NCI-H1048 (cell line): ENCODE measurements at places on chromosomes 5 and 9.

DNA sequence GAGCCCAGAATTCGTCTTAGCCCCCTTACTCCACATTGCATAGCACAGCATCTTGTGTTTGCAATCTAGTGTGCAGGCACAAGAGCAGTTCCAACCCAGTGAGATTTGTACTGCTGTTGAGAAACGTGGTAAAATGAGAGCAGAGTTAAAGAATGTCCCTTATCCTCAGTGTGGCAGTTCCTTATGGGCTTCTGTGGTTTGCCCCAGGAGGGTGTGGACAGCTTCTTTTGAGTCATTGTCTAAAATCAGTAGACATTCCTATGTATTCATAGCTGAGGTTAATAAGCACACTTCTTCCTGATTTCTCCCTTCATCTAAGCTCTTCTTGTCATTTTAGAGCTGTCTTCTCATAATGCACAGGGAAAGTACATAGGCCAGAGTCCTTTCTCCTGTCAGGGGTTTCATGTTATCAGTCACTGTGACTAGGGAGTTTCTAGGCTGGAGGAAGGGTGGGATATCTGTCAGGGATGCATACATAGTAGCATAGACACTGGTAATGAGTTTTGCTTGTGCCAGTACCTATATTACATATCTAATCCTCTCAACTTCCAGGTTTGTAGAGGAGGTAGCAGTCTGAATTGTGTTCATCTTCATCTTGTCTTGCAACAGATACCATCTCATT, 2.0 kb upstream of the CAVIN4 start:
- no peak for DNase-seq

DNA sequence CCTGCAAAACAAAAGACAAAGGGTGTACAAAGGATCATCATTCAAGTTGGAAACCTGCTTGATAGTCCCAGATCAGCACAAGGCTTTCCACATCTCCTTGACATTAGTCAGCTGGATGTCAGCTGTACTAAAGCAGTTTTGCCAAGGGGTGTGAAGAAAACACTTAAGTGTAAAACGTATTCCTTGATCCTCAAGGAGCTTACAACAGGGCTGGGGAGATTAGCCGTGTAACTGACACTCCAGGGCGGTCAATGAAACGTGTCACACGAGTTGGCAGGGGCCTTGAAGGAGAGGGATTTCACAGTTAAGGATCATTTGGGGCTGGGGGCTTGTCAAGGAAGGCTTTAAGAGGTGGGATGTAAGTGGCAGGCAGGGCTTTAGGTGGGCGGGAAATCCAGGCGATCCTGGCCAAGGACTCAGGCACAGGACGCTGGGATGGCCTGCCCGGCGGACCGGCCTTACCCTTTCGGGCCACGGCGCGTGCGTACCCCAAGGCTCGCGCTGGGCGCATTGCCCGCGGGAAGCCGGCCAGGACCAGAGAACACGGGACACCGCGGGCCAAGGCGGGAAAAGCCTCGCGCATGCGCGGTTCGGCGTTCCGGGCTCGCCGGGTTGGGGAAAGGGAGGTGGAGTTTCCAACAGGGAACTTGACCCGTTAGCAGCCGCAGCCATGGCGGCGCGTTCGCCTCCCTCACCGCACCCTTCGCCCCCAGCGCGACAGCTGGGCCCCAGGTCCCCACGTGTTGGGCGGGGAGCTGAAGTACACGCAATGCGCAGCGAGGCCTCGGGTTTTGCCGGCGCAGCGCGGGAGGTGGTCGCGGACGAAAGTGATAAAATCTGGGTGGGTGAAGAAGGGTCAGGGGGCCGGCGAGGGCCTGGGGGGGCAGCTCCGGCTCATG, at the start of gene CNTLN:
Gene CNTLN (plus strand): TSS at position 645 of the 899 bp plus-strand sequence. CDS start 26 bp downstream, at position 671.
- peak; percentile 82 for DNase-seq

- DNase-seq, result no peak
These were observed 834.2 kb upstream of the DMAC1 start for GRCh38 chr9:8633784-8634183.

DNA sequence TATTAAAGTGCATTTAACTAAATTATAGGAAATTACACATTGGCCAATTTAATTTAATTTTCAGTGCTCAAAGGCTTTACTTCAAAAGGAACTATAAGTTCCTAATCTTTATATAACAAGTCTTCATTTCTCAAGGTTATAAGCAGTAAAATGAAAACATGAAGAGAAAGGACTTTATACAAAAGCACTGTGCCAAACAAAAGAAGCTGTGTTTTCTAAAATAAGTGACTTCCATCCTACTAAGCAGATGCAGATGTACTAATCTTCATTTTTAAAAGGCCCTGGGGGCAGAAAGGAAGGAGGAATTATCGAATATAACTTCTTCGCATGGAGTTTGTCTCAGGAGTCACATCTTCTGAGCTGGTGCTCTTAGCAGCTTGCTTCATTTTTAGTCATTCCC, 81.4 kb downstream of the SHC3 start:
- DNase-seq, result no peak

GRCh38 chr9:105385381-105385985, 62.4 kb upstream of the FSD1L start:
- no peak for DNase-seq

GRCh38 chr9:97503862-97504210, 2.4 kb downstream of the TMOD1 start:
- DNase-seq, result no peak

DNA sequence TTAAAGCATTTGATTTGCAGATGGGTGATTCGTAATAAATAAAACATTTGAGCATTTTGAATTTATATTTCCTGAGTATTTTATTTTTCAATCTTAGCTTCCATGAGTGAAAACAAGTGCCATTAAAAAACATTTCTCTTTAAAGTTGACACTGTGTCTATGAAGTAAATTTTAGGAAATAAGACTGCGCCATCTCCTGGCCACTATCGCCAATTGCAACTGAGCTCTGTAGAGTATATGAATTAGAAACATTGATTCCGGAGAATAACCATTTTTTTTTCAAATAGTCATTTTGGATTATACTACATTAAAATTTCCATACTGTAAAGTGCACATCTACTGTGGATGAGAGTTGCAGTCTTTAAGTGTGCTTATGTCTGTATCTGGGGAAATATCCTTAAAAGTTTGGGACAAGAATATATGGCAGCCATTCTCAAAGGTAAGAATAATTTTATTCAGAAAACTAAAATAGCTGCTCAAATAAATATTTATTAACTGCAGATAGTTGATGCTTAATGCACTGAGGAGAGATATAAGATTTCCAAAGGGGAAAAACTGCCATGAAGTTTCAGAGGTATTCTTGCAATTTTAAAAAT, 5.9 kb downstream of the DMRTA1 start:
- DNase-seq, result peak; percentile 40

GRCh38 chr5:64557911-64558310, 52.1 kb downstream of the RGS7BP start:
- DNase-seq, result no peak

GRCh38 chr9:98707166-98708102, 1.3 kb downstream of the GABBR2 start:
- no peak for DNase-seq

DNA sequence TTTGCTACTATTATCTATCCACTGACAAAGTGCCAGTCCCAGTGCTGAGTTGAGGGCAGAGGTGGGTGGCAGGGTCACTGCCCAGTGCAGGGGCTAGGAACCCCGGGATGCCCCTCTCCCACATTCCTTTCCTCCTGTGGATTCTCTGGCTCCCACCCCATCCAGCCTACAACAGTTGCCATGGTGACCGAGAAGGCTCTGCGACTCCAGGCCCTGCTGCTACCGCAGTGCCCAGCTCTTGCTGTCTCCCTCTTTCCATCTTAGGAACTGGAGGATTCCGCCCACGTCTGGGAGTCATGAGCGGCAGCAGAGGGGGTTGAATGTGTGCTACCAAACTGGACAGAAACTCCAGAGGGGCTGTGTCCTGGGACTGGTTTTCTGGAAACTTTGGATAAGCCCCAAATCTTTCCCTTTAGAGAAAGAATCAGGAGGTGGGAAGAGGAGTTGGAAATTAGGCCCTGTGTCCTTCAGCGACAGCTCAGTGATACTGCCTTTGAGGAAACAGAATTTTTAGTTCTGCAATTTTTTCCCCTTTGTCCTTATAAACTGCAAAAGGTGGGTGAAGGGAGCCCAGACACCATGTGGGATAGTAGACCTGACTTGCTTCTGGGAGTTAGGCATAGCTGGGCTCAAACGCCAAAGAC, 20.7 kb upstream of the C5orf47 start:
- no peak for DNase-seq

DNA sequence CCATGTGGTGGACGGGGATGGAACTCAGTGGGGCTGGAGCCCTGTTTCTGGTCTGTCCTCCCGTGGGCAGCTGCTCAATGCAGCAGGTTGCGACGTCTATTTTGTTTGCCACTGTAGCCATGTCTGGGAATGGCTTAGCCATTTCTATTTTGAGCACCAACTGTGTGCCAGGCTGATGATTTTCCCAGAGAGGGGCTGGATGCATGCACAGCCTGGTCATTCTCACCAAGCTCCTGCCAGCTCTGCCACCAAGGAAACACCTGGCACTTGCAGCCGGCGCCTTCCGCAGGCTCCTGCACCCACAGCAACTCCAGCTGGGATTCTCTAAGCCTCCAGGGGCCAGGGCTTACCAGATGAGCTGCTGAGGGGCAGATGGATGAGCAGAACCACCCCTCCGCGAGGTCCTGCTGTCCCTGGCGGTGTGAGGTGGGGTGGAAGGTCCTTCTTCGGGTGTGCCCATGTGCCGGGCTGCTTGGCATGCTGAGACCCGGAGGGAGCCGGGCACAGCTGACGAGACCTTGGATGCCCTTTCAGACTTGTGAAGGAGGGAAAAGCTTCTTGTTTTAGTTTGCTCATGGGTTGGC, 151.2 kb downstream of the RXRA start:
- DNase-seq, result no peak

GRCh38 chr5:151093476-151093889, 12.6 kb upstream of the TNIP1 start:
- DNase-seq, result no peak

- DNase-seq, result no peak
These were observed 92.8 kb upstream of the LRRTM2 start for GRCh38 chr5:138967791-138968448.

DNA sequence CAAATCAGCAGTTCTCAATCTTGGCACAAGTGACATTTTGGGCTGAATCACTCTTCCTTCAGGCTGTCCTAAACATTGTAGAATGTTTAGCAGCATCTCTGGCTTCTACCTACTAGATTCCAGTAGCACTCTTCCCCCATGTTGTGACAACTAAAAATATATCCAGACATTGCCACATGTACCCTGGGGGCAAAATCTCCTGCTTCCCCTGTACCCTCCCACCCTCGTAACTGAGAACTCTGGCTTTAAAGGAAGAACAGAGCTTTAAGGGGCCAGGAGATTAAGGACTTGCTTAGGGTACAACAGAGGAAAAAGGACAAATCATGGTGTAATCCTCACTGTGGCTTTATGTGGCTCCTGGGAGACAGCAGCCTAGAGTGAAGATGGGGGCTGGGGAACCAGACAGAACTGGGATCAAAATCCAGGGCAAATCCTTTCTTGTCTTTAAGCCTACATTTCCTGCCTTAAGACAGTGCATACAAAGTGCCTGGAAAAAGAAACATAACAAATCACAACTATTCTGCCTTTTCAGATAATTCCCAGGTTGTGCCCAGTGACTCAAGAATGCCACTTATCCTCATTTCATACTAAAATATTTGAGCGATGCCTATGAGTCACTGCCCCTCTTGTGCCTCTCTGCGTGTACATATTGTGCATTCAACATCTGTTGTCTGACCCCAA, 109.3 kb downstream of the DAPK1 start:
- no peak for DNase-seq

- DNase-seq, result no peak
These were observed 72.5 kb upstream of the RASA1 start for GRCh38 chr5:87195104-87195591.

DNA sequence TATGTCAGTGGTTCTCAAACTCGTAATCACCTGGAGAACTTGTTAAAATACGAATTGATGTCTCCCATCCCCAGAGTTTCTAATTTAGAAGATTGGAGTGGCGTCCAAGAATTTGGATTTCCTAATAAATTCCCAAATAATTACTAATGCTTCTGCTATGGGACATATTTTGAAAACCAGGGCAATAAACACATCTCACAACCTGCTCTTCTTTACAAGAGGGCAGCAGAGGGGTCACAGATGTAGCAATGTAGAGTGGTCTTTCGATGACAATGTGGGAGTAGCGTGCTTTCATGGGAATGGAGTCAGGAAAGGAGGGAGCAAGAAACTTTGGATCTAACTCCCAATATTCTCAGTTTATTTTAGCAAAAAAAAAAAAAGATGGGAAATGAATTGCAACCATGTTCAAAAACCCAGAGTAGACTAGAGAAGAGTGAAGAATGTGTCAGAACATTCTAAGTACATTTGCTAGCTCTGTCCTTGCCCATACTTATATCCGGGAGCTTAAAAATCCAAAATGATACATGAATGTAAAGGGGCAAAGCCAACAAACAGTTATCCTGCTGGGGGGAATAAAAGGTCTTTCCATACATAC, 33.8 kb upstream of the ALDH1A1 start:
- DNase-seq, result no peak

- DNase-seq, result no peak
These were observed 69.3 kb upstream of the TMEM252 start for GRCh38 chr9:68609901-68610415.

DNA sequence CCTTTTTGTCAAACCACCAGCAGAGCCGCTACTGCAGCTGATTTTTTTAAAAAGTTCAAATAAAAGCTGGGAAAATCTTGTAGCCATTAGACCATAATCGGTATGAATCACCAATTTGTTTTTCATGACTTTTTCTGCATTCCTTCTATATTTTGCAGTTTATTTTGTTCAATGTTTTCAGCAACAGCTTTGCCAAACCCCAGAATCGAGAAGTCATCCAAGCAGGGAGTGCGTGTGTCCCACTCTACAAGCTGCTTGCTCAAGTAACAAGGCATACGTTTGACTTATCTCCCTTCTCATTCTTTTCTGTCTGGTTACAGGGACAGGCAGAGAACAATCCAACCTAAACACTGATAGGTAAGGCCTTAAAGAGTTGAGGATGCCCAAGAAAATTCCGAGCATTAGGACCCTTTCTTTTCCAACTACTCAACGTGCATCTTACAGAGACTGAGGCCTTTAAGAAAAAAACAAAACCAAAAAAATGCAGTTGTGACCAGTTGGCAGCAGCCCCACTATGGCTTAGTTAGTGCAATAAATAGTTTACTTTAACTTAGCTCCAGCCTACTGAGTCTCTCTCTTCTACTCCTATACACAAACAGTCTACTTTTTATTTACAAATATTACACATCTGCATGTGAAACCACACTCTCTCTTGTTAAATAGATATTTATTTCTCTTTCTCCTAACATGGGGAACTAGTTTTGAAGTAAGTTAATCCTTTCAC, 134.7 kb upstream of the SLIT3 start:
- DNase-seq, result no peak
